Activated T-helper 9 cell treated with anti-CD3 and anti-CD28 coated beads, Interleukin-2, amount 50 U/mL, for 16 hours (primary cell): ENCODE measurements at places on chromosomes 12 and 14.

- DNase-seq, result no peak
These were observed 1.3 kb downstream of the UNG start for GRCh38 chr12:109098651-109099050.

- DNase-seq, result no peak
These were observed 21.3 kb downstream of the HCAR2 start for GRCh38 chr12:122681814-122682213.

DNA sequence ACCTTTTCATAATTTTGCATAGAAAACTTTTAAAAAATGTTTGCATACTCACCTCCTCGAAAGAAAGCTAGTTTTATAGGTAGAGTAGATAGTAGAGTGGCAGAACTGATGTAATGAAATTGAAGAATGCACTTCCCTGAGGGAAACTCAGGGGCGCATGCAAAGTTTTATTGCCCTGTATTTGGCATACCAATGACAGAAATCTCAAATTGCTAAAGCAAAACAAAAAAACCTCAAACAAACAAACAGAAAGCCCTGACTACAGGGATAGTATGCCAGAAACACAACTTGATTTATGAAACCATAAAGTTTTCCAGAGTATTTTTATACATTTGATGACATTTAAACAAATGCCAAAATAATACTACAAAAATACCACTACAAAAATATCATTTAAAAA is 1.8 kb downstream of the RASSF9 start:
- DNase-seq, result no peak

- no peak for DNase-seq
These were observed 8.1 kb upstream of the GLTP start for GRCh38 chr12:109888179-109889020.

GRCh38 chr14:56115976-56116893 is 2.0 kb upstream of the PELI2 start:
- no peak for DNase-seq

DNA sequence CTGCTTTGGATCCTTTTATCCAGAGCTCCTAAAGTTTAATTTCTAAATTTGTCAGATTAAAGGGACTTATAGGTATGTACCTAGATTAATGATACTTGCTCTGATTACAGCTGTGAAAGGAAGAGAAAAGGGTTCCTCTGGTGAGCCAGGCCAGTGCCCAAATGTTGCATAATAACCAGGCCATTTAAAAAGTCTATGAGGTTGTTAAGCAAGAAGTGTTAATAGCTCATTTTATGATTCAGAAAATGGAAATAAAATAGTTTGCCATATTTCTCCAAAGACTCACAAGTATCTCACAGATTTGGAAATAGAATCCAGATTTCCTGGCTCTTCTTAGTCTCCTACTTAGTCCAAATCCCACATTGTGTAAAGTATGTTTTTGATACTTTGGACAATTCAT is 67.6 kb downstream of the SLC38A6 start:
- no peak for DNase-seq

DNA sequence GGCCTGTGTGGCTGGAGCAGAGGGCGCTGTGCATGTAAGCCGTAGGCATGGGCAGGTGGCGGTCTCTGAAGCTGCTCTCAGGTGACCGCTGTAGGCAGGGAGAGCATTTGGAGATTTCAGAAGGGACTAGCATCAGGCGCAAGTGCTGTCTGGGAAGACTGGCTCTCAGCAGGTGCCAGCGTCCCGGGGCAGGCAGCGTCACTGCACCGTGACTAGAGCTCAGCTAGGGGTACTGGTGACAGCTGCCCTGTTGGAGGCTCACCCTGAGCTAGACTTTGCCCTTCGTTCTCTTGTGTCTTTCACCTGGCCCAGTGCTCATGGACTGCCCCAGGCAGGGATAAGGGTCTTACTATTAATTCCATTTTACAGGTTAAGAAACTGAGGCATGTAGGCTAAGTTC is 78.9 kb downstream of the DDX51 start:
- no peak for DNase-seq

GRCh38 chr14:95318399-95319311 is 1.1 kb downstream of the CLMN start:
- DNase-seq, result no peak

DNA sequence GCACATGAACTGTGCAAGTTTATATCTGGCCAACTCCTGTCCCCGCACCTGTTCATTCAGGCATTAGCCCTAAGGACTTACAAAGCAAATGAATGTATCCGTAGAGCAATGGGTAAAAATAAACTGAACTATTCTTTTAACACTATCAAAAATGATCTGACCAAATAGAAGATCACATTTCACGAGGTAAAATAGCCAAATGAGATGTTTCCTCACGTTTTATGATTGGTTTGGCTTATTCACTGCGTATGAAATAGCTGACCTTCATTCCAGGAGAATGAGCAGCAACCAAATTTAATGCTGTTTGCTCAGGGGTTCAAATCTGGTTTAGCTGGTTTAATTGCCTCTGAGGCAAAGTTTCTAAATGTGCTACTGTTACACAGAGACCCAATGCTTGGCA is 216.0 kb upstream of the EEA1 start:
- DNase-seq, result no peak

GRCh38 chr12:20442322-20442721 is 74.0 kb downstream of the PDE3A start:
- DNase-seq, result no peak

GRCh38 chr14:95463171-95463901 is 53.1 kb downstream of the SYNE3 start:
- no peak for DNase-seq

DNA sequence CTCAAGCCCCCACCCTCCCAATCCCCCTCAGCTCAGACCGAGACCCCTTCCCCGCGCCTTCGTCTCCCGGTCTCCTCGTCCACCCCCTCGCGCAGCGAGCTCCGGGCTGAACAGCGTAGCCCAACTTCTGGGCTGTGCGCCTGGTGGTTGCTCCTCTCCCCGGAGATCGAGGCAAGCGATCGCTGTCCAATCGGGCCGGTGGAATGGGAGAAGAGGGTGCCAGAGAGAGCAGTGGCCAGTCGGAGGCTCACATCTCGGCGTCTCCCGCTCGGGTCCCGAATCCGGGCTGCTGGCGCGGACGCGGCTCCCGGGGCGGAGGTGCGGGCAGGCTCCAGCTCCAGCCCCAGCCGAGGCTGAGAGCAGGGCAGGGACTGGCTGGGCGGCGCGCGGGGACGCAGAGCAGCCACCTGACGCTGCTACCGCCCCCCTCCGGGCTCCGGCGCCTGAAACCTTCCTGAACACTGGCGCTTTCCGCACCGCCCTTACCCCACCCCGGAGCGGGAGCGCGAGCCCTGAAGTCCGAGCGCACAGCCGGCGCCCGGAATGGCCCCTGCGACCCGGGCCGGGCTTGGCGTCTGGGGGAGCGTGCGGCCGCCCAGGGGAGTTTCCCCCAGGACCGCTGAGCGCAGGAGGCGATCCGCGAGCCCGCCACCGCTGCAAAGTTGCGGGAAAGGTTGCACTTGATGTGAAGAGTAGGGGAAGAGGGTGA is 508 bp upstream of the KCNH5 start:
- no peak for DNase-seq

DNA sequence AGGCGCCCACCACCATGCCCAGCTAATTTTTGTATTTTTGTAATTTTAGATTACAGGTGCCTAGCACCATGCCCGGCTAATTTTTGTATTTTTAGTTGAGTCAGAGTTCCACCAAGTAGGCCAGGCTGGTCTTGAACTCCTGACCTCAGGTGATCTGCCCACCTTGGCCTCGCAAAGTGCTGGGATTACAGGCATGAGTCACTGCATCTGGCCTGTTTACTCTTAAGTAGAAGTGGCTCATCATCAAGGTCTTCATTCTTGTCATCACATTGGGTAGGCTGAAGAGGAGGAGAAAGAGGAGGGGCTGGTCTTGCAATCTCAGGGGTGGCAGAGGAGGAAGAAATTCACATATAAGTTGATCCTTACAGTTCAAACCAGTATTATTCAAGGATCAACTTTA is 152.4 kb upstream of the ATP2B1 start:
- DNase-seq, result peak; percentile 7

DNA sequence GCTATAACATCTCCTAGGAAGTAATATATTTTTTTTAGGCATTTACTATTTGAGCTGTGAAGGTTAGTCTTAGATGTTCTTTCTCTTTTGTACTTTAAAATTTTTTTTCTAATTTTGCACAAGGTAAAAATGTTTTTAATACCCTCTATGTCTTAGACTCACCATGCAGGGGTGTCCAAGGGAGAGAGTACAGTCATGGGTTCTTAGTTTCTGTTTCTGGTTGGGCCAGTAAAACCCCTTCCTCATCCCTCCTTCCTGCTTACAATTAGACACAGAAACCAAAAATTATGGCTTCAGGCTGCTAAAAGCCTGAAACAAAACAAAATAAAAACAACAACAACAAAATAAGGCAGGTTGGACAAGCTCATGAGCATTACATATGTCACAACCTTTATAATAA is 193.0 kb downstream of the SYT1 start:
- DNase-seq, result no peak

DNA sequence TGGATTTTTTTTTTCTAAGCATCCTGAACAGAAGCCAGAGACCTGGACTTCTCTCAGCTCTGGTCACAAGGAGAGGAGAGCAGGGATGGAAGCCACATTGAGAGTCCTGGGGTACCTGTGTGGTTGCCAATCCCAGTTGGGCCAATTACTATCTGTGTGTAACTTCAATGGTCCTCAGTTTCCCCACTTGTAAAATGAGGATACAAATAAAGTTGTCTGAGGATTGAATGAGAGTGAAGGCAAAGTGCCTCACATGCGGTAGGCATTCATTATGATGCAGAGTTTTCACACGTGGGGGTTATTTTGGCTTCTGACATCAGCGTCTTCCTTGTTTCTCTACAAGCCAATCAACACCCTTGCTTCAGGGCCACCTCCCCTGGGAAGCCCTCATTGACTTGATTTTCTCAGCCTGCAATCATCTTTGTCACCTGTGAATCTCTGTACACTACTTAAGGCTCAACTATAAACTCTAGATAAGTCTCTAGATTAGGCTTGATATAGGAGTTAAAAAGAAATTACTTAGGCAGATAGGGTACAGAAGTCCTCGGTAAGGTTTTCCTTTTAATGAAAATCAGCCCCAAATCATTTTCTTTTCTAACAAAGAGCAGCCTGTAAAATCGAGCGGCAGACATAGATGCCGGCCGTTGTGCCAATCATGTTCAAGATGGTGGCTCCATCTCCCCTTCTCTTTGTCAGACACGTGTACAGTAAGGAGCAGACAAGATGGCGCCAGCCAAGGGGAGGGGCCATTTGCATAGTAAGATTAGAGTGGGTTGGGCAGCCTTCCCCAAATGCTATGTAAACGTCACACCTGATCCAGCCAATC is 37.8 kb upstream of the FICD start:
- DNase-seq, result no peak

DNA sequence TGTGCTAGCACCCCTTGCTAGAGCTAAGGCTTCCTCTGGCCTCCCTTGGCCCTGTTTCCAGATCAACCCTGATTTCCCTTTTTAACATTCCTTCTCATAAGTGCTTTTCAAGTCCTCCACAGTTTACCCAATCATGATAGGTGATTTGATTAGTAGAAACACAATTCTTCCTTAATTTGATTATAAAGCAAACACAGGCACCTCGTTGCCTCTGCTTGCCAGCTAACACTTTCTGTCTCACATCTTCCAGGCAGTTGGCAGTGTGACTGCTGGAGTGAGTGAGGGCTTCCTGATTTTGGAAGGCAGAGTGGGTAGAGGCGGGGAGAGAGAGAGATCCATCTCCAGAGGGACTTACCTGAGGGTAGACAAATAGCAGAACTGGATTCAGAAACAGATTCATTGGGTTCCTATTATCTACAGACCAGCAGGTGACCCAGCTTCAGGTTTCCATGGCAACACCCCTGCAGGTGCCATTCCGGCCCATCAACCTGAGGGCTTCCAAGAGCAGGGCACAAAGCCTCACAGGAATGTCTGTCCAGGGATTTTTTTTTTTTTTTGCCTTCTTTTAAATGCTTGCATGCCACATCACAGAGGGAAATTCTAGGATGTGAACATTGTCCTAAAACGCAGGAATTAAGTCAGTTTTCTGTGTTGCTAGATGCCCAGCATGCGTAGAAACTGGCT is 77.7 kb downstream of the PLXNC1 start:
- no peak for DNase-seq

DNA sequence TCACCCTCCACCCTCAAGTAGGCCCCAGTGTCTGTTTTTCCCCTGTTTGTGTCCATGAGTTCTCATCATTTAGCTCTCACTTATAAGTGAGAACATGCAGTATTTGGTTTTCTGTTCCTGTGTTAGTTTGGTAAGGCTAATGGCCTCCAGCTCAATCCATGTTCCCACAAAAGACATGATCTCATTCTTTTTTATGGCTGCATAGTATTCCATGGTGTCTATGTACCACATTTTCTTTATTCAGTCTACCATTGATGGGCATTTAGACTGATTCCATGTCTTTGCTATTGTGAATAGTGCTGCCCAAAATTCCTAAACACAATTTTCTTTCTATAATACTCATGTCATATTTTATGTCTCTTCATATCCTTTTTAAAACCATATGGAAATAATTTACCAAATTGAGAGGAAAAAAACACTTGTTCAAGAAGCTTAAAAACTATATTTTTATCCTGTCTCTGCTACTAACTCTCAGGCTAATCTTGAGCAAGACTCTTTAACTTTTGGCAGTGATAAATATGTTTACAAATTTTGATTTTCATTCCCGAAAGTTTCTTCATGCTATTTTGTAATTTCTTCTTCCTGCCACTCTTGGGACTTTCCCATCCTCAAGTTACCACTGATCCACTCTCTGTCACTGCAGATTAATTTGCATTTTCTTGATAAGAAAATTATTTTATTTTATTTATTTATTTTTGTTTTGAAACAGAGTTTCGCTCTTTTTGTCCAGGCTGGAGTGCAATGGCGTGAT is 28.0 kb upstream of the OSBPL8 start:
- no peak for DNase-seq

DNA sequence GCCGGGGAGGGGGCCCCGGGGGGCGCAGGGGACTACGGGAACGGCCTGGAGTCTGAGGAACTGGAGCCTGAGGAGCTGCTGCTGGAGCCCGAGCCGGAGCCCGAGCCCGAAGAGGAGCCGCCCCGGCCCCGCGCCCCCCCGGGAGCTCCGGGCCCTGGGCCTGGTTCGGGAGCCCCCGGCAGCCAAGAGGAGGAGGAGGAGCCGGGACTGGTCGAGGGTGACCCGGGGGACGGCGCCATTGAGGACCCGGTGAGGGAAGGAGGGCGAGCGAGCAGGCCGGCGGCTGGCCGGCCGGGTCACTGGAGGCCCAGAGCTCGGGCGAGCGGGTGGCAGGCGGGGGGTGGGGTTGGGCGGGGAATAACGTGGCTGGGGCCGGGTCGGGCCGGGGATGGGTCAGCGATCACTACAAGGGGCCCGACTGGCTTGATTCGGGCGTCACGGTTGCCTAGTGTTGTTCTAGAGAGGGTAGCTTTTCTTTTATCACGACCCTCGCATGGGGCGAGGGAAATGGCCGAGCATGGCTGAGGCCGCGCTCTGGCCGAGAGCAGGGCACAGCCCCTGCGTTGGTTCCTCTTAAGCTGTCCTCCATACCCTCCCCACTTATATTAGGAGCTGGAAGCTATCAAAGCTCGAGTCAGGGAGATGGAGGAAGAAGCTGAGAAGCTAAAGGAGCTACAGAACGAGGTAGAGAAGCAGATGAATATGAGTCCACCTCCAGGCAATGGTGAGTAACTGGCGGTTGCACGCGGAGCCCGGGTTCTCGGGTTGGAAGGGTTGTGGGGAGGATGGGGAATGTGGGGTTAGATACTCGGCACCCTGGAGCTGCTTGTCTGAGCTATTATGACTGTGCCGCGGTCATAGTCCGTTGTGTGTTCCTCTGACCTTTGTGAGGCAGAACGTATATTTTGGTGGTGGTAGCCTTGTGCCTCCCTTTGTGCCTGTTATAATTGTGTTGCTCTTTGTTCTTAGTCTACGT is 603 bp downstream of the PABPN1 start:
- peak; percentile 36 for DNase-seq

- peak; percentile 83 for DNase-seq
These were observed at the start of gene NEK9 for GRCh38 chr14:75126679-75127473. Gene NEK9, minus strand, starts transcription at chr14:75127048. Its CDS starts 127 bp downstream, at chr14:75126921.

- no peak for DNase-seq
These were observed 53.4 kb downstream of the HNRNPC start for GRCh38 chr14:21215879-21216251.
